ENCODE measurements at places on chromosomes 1 and 21.

- DNase-seq = no peak
These were observed 547.4 kb downstream of the LTN1 start for GRCh38 chr21:28445141-28445830.

GRCh38 chr1:23423415-23424292, 894 bp downstream of the TCEA3 start:
- peak; percentile 51 for DNase-seq

DNA sequence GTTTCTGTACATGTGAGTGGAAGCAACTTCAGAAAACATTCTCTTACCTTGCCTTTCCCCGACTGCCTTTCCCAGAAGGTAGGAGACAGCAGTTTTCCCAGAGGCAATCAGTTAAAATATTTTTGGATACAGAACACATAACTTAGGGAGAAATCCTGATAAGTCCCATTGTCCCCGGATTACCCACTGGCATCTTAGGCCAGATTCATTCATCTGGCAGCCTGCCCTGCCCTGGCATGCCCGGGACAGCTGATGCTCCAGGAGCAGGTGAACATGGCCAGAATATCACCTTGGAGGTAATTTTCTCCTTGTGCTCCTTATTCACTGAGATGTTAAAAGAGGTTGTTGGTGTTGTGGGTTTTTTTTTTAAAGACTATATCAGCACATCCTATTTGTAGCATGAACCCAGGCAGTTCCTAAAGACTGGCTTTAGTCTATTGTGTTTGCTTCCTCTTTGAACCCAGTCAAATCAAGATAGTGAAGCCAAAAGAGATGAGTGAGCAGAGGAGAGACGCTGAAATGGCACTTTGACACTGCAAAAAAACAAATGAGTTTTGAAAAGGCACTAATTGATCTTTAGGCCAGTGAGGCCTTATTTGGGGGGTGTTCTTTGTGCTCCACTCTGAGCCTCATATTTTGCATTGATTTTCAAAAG, 139.6 kb downstream of the PLPP3 start:
- DNase-seq = no peak

DNA sequence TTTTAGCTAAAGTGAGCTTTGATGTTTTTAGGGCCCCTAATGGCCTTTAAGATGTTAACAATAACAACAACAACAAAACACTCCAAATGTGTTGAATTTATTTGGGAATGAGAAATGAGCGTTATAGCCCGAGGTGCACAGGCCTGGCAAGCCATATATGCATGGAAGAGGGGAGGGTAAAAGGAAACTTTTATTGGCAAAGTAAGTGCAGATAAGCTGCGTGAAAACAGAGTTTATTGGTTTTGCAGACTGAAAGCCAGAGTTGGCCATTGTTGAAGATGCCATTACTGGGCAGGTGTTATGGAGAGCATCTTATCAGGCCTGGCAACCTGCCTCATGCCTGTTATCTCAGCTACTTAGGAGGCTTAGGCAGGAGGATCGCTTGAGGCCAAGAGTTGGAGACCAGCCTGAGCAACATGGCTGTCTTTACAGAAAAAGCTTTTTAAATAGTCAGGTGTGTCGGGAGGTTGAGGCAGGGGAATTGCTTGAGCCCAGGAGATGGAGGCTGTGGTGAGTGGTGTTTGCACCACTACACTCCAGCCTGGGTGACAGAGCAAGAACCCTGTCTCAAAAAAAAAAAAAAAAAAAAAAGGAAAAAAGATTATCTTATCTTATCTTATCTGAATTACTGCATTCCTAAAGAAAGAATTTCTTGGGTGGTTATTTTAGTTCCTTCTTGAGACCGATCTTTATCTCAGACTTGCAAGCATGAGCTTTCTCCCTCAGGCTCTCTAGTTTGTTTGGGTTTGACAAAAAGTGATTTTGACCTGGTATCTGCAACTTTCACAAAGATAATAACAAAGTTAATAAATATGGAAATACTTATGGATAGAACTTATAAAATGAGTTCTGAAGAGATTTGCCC, 1.7 kb downstream of the PATJ start:
- no peak for DNase-seq

GRCh38 chr1:52192436-52192835, 50.5 kb downstream of the ZFYVE9 start:
- no peak for DNase-seq

DNA sequence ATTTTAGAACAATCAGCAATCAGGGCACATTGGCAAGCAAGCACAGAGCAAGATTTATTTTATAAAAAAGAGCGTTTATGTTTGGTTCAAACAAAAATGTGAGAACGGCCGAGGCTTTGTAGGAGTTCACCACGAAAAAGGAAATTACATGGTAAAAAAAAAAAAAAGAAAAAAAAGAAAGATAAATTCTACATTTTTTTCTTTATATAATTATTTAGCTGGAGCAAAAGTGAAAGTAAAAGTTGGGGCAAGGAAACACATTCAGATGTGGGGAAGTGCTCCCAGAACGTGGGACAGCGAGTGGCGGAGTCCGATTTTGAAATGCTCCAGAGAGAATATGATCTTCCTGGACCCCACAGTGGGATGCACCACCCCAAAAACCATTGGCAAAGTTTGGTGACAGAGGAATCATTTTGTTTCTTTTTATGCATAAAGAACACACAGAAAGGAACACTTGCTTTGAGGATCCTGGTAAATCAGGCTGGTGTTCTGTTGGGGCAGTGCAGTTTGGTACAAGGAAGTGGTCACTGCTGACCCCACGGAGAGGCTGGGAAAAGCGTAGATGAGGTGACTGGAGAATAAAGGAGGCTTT, 16.3 kb upstream of the ATP5PO start:
- DNase-seq = no peak

GRCh38 chr1:202642619-202643291, 67.5 kb downstream of the SYT2 start:
- no peak for DNase-seq

DNA sequence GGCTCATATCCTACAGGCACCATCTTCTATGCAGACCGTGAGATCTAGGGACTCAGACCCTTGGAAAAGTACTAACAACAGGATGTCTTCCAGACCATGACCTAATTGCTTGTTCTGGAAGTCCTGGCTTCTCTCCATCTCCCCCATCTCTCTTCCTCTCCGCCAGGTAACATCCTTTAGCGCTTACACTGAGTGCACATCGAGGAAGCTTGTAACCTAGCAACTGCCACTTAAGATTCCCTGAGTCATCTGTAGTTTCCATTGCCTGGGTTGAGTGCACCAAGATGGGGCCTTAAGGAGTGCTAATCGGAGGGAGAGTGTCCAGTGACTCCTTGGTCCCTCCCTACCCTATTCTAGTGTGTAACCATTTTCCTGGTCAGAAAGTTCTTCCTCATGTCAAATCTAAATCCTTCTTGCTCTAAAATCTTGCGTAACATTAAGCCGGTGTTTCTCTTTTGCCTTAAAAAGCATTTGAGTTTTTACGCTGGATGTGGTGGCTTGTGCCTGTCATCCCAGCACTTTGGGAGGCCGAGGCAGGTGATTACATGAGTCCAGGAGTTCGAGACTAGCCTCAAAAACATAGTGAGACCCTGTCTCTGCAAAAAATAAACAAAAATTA, 9.7 kb downstream of the KLHDC8A start:
- DNase-seq = no peak

DNA sequence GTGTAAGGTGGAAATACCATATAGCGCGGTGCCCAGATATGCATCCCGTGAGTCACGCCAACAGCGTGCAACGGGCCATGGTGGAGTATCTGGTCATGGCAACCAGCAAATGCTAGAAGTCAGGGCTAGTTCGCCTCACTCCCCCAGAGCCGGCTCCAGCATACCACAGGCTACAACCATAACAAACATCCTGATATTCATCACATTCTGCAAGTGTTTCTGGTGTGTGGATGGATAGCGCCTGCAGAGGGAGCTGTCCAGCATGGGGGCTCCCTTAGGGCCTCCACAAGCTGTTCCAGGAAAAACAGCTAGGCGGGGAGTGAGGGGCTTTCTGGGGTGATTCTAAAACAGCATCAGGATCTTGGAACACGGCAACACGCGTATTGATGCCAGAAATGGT, 6.8 kb downstream of the C1orf198 start:
- peak; percentile 61 for DNase-seq

- no peak for DNase-seq
These were observed 629.3 kb upstream of the ADAMTS5 start for GRCh38 chr21:27596196-27596595.

DNA sequence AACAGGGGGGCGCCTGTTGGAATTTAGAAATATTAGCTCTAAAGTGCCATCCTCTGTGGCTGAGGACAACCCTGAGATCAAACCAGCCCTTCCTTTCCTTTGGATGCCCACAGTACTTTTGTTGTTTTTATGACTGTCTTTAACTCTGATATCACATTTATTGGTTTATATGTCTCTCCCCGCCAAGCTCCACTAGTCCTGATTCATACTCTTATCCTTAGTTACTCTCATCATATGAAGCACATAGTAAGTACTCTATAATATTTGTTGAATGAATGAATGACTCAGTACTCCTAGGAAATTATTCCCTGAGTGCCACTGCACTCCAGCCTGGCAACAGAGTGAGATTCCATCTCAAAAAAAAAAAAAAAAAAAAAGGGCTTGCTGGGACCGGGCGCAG, 22.6 kb upstream of the NRDC start:
- DNase-seq = no peak

GRCh38 chr1:43431676-43432075, 22.1 kb downstream of the HYI start:
- no peak for DNase-seq

- no peak for DNase-seq
These were observed 184.4 kb downstream of the FCRL5 start for GRCh38 chr1:157367870-157368269.

DNA sequence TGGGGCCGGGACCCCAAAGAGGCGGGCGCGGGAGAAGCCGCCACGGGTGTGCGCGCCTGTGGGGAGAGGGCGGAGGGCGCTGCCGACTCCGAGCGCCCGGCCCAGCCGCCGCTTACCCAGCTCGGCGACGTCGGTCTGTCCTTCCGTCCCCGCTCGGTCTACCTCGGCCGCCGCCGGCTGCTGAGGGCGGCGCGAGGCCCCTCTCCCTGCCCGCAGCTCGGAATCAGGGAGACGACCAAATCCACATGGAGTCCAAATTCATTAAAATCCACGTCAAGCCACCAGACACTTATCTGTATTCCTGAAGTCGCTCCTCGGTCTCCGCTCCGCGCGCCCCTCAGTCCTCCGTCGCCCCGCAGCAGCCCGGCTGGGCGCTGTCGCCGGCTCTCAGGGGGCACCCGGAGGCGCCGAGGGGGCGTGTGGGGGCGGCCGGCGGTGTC, 637 bp downstream of the PLXNA2 start:
- no peak for DNase-seq

GRCh38 chr21:42401154-42401553, 2.5 kb upstream of the UBASH3A start:
- no peak for DNase-seq

- no peak for DNase-seq
These were observed 8.7 kb upstream of the COL6A1 start for GRCh38 chr21:45972716-45973474.

GRCh38 chr1:79760531-79760930, 754.0 kb upstream of the ADGRL4 start:
- DNase-seq = no peak

- DNase-seq = no peak
These were observed 61.3 kb downstream of the PRDM16 start for GRCh38 chr1:3130268-3130667.

- peak; percentile 66 for DNase-seq
These were observed 18.5 kb downstream of the SH3BP5L start for GRCh38 chr1:248807067-248807737.

- peak; percentile 57 for DNase-seq
These were observed 403.7 kb downstream of the SIPA1L2 start for GRCh38 chr1:232226197-232226712.

DNA sequence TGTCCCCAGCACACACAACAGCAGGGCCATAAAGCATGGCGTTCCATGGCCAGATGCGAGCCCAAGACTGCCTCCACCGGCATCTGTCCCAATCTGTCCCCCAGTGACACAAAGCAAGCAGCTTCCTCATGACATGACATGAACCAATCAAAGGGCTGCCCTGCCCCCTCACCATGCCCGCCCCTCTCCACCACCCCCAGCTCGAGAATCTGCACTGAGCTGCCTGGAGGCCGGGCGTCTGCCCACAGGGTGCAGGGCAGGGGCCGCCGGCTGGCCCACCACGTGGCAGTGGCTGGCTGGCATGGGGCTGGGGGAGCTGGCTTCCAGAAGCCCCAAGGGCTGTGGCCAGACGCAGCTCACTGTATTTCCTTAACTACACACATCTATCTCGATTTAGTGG, 27.8 kb downstream of the WNT9A start:
- DNase-seq = peak; percentile 52

GRCh38 chr1:48757363-48757762, 19.3 kb downstream of the BEND5 start:
- no peak for DNase-seq

DNA sequence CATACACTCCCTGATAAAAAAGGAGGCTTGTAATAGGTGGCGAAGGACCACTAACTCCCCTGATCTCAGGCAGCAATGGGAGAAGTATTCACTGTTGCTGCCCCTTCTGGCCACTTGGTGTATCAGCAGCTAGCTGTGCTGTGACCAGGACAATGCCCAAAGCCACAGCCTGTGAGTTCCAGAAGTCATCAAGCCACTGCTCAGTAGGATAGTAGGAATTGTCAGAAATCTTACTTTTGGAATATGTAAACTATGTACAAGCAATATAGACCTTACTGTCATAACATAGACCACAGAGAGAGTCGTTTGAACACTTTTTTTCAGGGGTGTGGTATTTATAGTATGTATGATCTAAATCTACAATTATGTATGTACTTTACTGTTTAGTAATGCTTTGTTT, 248.3 kb upstream of the CAMK1G start:
- peak; percentile 71 for DNase-seq

GRCh38 chr1:30334767-30335166, 388.6 kb downstream of the MATN1 start:
- no peak for DNase-seq

DNA sequence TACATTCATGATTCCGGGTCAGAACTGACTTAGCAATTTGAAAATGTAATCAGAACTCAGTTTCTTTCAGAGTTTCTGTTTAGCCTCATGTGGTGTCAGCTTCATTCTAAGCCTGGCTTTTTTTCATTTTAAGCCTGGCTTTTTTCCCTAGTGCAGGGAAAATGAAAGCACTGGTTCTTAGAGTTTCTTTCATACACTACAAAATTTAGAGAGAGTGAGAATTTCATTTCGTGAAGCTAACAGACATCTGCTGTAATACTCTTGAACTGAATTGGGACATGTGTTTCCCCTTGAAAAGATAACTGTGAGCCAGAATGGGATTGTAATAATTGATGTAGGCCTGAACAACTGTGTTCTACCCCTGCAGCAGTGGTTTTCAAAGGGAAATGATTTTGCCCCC, 95.3 kb upstream of the KIAA0040 start:
- no peak for DNase-seq

DNA sequence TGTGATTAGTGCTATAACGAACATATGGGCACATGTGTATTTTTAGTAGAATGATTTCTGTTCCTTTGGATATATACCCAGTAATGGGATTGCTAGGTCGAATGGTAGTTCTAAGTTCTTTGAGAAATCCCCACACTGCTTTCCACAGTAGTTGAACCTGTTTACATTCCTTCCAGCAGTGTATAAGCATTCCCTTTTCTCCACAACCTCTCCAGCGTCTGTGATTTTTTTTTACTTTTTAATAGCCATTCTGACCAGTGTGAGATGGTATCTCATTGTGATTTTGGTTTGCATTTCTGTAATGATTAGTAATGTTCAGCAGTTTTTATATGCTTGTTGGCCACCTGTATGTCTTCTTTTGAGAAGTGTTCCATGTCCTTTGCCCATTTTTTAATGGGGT, 81.8 kb upstream of the SLC44A3 start:
- DNase-seq = no peak

- no peak for DNase-seq
These were observed 397.7 kb downstream of the HLX start for GRCh38 chr1:221276896-221277409.

Measured in WTC11 (cell line).